ENCODE measurements at places on chromosomes 7 and 10.

GRCh38 chr7:131869986-131870385, 313.6 kb upstream of the PODXL start:
- DNase-seq, result no peak

DNA sequence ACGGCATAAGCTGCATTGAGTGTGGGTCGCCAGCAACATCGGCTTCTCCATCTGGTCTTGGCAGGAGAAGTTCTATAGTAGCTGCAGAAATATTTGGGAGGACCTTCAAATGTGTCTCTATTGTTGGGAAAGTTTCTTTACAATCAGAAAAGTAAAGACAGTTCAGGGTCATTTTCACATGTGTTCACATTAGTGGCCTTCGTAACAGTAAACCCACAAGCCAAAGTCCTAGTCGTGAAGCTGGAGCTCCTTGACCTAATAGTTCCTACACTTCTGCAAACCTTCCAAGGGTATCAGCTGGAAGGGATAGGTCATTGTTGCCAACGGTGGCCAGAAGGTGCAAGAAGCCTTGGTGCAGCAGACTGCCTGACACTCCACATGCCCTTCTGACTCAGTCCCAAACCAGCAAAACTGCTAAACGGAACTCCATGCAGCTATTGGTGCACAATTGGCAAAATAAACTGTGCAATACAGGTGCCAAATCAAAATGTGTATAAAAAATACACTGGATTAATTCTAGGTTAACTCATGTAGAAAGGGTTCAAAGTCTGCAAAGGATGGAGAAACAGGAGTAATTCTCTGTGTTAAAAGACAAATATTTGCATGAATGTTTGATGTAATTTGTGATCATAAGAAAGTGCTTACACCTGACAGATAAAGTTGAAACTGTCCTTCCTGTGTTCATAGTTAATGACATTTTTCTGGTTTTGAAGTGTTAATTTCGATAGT, 102.8 kb upstream of the EGFR start:
- DNase-seq, result no peak

GRCh38 chr7:124956160-124956559, 26.5 kb upstream of the POT1 start:
- no peak for DNase-seq

- no peak for DNase-seq
These were observed 112.3 kb downstream of the BTRC start for GRCh38 chr10:101466016-101466912.

- peak; percentile 16 for DNase-seq
These were observed 116.0 kb downstream of the SLIT1 start for GRCh38 chr10:97069576-97070362.

DNA sequence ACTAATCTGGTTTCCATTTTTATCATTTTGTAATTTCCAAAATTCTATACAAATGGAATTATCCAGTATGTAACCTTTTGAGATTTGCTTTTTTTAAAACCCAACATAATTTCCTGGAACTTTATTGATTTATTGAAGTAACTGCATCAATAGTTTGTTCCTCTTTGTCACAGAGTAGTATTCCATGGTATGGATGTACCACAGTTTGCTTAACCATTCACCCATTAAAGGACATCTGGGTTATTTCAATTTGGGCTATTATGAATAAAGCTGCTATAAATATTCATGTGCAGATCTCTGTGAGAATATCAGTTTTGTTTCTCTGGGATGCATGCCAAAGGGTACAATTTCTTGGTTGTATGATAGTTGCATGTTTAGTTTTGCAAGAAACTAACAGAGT, 2.9 kb downstream of the GPNMB start:
- DNase-seq, result no peak

- DNase-seq, result no peak
These were observed 8.4 kb upstream of the MARVELD1 start for GRCh38 chr10:97705006-97705670.

DNA sequence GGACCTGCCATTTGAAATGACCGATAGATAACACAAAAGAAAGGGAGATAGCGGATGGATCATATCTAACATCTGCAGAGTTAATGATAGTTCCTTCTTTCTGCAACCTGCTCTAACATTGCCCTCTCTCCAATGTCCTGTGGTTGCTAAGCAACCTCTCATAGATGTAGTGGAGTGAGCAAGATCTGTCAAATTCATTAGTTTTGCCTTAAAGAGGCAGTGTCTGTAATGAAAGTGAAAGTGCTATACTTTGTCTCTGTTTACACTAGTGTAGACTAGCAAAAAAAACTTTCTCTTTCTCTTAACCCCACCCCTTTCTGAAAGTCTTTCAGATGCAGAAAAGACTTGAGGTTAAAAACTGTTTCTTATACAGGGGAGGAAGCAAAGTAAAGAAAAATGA, 1196.9 kb downstream of the SORCS3 start:
- DNase-seq, result no peak

GRCh38 chr10:78472551-78472890, 438.9 kb downstream of the RPS24 start:
- DNase-seq, result no peak

- no peak for DNase-seq
These were observed 17.3 kb upstream of the GRIFIN start for GRCh38 chr7:2493205-2494164.

- no peak for DNase-seq
These were observed 30.0 kb upstream of the SAMD9L start for GRCh38 chr7:93178213-93178612.

GRCh38 chr7:32879460-32879859, 12.1 kb downstream of the KBTBD2 start:
- no peak for DNase-seq

DNA sequence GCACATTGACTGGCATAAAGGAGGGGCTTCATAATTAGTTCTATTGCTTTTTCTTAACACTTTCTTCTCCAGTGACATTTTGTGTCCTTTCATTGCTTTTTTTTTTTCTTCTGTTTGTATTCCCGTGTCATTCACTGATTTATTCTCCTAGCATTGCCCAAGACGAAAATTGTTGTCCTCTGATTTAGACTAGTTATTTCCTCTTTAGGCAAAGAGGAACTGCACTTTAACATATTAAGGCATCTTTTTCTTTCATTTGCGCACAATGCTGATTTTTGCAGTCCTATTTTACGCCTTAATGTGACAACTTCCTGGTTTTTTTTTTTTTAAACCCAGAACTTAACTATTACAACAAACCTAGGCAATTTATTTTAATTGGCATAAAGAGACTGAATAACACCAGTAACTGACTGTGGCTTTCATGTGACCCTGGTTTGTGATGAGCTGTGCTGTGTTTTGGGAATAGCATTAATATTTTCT, 39.7 kb downstream of the ARID5B start:
- DNase-seq, result no peak

- peak; percentile 68 for DNase-seq
These were observed 8.3 kb downstream of the PI4K2A start for GRCh38 chr10:97648562-97649404.

DNA sequence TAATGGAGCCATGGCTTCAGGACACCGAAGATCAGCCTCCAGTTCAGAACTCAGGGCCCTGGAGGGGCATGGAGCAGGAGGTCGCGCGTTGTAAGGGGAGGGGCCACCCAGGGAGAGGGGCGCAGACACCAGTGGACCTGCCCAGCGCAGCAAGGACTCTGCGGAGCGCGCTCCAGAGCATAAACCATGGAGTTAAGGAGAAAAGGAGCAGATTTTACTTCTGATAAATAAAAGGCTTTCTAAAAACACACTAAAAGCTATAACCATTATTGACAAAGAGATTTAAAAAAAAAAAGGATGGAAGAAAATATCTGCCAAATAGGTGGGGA, 10.5 kb downstream of the CALY start:
- no peak for DNase-seq

GRCh38 chr7:117800841-117801240, 72.4 kb downstream of the CTTNBP2 start:
- no peak for DNase-seq

DNA sequence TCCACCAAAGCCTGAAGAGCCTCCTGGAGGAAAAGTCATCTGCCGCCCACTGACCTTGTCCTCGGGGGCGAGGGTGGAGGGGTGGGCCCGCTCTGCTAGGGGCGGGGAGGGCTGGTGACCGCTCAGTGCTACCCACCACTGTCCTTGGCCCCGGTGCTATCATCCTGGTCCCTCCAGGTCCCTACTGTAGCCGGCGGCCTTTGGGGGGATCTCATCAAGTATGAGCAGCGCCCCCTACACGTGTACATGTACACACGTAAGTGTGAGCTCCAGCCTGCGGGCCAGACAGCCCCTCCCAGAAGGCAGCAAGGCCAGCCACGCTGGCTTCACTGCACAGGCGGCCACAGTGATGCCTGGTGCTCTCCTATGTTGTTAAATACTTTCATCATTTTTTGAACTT, 19.6 kb downstream of the TTYH3 start:
- DNase-seq, result no peak

DNA sequence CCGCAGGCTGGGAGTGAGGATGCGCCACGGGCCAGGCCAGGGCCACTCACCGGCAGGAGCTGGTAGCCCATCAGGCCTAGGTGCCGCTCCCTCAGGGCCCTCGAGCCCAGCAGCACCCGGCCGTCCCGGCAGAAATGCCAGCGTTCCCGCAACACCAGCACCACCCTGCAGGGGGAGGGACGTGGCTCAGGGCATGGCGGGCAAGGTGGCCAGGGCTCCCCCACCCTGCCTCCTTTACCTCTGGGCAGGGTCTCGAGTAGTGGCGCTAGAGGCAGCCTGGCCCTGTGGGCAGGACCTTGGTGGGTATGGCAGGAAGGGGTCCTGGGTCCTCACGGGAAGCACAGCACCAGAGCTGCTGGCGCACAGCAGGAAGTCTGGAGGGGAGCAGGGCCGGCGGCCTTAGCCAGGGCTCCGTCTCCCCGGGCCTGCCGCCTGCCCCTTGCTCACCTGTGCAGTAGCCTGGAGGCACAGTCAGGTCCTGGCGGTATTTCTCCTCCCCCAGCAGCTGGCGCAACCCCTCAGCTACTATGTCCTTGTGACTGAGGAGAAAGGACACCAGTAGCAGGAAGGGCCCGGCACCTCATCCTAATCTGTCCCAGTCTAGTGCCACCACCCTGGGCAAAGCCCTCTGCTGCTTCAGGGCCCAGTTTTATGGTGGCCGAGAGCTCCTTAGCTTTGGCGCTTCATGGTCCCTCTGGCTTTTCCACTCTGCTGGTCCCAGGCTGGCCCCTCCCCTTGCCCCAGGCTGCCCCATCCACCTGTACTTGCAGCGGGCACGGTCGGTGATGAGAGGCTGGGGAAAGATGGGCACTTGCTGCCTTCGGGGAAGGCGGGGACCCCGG, 3.5 kb downstream of the FASTK start:
- no peak for DNase-seq

- no peak for DNase-seq
These were observed 239.2 kb downstream of the PARD3 start for GRCh38 chr10:34575882-34576281.

GRCh38 chr10:99681553-99681952, 22.2 kb downstream of the ENTPD7 start:
- DNase-seq, result no peak

GRCh38 chr10:60009710-60010383, 103.5 kb upstream of the CCDC6 start:
- DNase-seq, result no peak

DNA sequence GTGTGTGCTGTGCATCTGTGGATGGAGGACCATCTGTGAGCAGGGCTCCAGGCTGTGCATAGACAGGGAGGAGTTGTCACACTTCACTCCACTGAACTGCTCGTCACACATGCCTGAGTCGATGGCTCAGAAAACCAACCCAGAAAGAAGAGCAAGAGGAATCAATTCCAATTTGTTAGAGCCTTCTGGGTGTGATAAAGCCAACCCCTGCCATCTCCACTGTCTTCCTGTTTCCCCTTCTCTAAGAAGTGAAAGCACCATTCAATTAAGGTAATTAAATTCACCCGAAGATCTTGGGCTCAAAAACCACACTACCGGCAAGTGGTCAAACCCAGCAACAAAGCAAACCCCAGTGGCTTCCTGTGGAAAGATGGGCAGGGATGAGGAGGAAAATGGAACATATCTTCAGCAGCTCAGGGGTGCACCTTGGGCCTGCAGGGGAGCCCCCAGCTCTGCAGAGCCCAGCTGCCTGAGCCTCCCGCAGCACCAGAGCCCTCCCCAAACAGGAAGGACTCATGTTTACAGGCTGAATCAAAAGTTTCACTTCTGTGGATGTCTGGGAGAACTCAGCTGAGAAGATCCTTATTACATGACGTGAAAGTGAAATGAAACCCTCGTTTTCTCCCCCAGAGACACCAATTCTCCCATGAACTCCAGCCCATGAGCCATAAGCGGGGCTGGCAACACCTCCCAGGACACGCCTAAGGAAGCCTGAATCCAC, 10.9 kb downstream of the C10orf71 start:
- DNase-seq, result peak; percentile 35

GRCh38 chr10:11877591-11877905, 54.4 kb downstream of the PROSER2 start:
- no peak for DNase-seq

DNA sequence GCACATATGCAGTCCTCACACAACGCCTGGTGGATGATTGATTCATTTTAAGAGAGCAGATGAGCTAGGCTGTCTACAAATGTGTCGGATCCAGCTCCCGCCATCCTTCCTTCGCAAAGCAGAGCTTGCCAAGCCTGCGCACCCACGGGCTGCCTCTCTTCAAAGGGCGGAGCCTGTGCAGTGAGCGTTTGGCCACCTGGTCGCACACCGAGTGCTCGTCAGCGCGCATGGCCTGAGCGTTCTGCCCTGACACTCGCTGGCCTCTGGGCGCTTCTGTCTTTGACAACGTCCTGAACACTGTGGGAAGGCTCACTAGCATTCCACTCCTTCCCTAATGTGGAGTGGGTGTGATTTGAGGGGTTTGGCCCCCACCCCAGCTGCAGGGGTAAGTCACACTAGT, 47.1 kb upstream of the TMEM72 start:
- no peak for DNase-seq

DNA sequence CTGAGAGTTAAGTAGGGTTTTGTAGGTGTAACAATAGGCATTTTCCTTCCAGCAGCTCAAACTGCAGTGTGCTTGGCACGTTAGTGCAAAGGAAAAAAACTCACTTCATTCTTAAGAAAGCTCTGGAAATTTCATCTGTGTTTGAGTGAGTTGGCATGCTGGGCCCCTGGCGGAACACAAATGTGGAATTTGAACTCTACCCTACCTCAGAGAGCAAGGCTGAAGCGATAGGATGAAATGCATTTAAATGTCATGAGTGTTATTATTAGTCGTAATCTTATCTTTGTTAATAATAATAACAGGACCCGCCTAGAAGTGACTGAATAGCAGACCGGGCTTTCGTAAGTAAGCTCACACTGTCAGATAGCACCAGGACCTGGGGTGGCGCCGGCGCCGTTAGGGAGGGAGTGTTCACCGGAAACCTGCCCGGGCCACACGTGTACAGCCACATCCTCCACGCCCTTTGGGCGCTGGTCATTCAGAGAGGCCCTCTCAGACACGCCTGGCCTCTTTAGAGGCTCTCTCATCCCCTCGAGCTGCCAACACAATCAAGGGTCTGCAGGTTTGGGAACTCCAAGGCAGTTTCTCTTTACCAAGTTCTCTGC, 63.5 kb downstream of the GRK5 start:
- DNase-seq, result no peak

GRCh38 chr10:123309731-123310130, 155.5 kb downstream of the BUB3 start:
- DNase-seq, result no peak

- no peak for DNase-seq
These were observed 22.5 kb downstream of the HHEX start for GRCh38 chr10:92712016-92712889.

Data from T-helper 2 cell treated with Interferon-gamma antibody and Interleukin-4, amounts not matched to agents 5 μg/mL and 100 μg/mL, for 36 hours (primary cell).